ENCODE measurements at places on chromosomes 7 and 10.

DNA sequence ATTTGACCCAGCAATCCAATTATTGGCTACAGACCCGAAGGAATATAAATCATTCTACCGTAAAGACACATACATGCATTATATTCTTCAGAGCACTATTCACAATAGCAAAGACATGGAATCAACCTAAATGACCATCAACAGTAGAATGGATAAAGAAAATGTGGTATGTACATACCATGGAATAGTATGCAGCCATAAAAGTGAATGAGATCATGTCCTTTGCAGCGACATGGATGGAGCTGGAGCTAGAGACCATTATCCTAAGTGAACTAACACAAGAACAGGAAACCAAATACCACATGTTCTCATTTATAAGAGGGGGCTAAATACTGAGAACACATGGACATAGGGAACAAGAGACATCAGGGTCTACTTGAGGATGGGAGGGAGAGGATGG, 44.0 kb downstream of the LMBR1 start:
- DNase-seq, result no peak

DNA sequence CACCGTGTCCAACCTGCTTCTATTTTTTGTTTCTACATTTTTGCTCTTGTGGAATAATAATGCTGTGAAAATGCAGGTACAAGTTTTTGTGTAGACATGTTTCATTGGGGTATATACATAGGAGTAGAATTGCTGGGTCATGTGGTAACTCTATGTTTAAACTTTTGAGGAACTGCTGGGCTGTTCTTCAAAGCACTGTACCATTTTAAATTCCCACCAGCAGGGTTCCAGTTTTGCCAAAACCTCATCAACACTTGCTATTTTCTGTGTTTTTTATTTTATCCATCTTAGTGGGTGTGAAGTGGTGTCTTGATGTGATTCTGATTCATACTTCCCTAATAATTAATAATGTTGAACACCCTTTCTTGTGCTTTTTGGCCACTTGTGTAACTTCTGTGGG, 138.6 kb downstream of the RGS10 start:
- no peak for DNase-seq

- DNase-seq, result no peak
These were observed 24.6 kb downstream of the C7orf33 start for GRCh38 chr7:148615085-148615730.

GRCh38 chr10:82150123-82150900, 275.3 kb downstream of the NRG3 start:
- no peak for DNase-seq

GRCh38 chr10:72461085-72461484, 106.4 kb upstream of the DNAJB12 start:
- no peak for DNase-seq

DNA sequence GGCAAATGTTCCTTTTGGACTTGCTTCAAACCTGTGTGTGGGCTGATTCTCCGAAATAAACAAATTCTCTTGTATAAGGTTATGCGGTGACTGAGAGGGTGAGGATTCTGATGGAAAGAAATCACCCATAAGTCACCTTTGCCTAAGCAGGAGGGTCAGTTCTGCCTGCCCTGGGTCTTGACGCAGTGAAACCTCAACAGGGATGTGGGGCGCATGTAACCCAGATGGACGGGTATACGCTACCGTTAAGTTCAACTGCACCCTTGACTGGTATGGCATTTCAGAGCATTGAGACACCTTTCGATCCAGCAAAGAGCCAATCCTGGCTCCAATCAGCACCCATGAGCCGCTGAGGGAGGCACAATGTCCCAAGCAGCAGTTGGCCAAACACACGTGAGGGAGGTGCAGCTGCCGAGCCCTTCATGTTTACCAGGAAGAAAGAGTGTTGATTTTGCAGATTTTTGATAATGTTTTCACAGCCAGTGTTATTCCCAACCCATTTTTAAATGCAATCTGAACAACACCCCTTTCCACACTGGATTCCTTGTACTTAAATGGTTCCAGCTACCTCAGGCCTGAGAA, 48.1 kb downstream of the SORBS1 start:
- no peak for DNase-seq

GRCh38 chr7:155219947-155220769, 77.5 kb upstream of the INSIG1 start:
- DNase-seq, result no peak

DNA sequence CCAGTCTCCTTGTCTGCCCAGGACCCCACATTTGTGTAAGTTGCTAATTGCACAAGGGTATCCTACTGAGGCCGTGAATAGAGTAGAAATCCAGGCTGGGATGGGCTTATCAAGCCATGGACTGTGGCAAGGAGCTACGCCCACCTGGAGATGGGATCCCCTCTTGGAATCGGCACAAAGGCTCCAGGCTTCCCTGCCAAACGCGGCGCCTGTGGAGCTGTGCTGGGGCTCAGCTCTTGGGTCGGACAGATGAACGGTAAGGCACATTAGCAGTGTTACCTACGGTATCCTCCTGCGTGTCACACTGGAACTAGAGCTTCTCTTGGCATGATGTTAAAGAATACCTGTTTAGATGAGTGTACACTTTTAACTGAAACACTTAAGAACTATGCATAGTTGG, 196.7 kb downstream of the CELF2 start:
- DNase-seq, result no peak

DNA sequence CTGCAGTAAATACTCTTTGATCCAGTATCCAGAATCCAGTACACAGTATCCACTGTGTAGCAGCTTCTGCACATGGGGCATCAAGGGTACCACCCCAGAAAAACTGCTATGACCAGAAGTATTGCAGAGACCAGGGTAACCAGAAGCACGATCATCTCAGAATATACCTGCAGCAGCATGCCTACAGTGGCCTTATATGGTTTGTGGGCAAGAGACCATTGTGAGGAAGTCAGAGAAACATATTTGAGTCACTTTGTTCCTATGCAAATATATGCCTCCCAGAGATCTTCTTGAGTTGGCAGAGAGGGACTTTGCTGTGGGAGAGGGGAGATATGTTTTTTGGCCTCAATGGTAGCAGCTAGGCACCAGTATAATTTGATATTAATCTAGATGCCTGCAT, 206.4 kb upstream of the LRRTM3 start:
- DNase-seq, result no peak

GRCh38 chr10:89217057-89217990, 10.2 kb upstream of the CH25H start:
- DNase-seq, result no peak

GRCh38 chr7:27145165-27145913, 1.9 kb upstream of the HOXA5 start:
- DNase-seq, result no peak

GRCh38 chr7:134547397-134548054, 1.4 kb upstream of the AKR1B15 start:
- no peak for DNase-seq

GRCh38 chr10:84987039-84987438, 658.6 kb downstream of the CCSER2 start:
- no peak for DNase-seq

DNA sequence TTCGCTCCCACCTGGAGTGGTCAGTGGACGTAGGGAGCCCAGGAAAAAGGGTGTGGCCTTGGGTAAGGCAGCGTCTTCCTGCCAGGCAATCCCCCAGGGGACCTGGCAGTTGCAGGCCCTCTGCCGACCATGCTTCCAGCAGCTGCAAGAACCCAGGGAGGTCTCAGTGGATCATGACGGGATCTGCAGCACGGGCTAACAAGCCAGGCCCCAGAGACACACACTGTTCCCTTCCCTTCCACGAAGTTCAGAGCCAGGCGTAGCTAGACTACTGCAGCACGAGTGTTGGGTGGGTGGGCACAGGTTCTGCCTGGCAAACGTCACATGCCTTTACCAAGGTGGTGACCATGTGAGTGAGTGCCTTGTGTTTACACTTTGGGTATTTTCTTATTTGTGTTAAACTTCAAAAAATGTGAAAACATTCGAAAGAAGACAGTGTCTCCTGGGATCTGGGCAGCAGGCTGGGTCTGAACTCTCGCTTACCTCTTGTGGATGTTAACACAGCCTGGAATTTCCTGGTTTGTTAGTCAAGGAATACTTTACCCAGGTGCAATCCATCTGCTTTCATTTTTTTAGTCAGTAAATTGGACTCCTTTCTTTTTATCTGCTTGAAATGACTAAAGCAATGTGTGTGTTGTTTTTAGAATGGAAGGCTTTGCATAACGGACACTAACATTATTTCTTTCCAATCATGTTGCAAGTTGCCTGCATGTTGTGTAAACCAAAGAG, 48.2 kb upstream of the VIPR2 start:
- DNase-seq, result no peak

DNA sequence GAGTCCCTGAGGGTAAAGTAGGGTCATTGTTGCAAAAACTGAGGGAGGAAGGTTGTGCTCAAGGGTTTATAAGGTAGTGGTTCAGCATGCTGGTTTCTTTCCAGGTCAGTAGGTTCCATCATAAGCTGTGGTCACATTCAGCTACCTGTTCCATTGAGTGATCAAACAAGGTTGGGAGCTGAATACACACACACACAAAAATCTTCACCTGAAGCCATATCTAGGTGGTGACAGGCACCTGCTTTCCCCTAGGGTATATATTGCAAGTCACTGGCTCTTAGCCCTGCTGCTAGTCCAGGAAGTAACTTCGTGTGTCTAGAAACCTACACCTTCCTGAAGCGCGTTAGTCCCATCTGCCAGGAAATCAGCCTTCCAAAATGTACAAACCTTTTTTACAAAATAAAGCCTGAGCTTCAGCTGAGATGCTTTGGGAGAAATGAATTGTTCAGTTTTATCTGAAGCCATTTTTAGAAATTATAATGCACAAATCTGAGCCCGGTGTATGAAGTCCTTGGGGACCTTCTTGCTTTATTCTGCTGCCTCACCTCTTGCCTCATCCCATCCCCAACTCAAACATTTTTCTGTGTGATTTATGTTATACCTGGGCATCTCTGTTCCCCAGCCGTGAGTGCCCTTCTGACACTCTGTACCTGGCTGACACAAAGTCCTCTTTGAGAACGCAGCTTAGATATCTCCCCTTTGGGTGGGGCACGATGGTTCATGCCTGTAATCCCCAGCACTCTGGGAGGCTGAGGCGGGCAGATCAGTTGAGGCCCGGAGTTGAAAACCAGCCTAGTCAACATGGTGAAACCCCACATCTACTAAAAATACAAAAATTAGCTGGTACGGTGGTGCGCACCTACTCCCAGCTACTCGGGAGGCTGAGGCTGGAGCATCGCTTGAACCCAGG, 10.6 kb upstream of the LAMTOR4 start:
- no peak for DNase-seq

GRCh38 chr7:22855049-22855392, 32.4 kb upstream of the TOMM7 start:
- no peak for DNase-seq

- peak; percentile 18 for DNase-seq
These were observed 465.1 kb upstream of the ADARB2 start for GRCh38 chr10:2202401-2202800.

- no peak for DNase-seq
These were observed 44.4 kb downstream of the MCU start for GRCh38 chr10:72736176-72736827.

DNA sequence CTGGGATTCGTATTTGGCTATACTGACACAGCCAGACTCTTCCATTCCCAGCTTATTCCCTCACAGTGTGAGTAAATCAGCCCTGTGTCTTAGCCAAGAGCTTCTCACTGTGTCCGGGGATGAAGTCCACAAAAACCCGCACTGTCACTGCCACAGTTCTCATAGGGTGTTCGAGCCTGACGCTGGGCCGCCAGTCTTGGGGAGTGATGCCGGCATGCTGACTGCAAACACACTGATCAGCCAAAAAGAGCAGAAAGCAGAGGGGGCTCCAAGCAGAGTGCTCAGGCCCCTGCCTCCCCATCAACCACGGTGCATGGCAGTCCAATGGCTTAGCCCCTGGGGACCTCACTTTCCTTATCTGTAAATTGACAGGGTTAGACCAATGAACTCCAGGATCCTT, 36.7 kb downstream of the C10orf143 start:
- no peak for DNase-seq

DNA sequence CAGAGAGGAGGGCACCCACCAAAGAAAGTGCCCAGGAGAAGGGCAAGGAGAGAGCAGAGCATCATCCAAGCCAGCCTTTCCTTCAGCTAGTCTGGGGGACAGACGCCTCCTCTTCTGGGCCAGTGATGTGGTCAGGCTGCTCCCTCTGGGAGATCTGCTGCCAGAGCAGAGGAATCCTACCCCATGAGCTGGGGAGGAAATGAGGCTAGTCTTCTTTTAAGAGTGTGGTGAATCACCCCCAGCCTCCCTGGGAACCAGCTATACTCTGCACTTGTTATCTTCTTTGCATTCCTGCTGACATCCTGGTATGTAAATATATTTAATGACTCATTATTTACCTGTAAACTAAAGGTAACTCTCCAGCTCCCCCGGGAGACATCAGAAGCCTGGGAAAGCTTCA, 41.6 kb upstream of the EPHB6 start:
- DNase-seq, result no peak

DNA sequence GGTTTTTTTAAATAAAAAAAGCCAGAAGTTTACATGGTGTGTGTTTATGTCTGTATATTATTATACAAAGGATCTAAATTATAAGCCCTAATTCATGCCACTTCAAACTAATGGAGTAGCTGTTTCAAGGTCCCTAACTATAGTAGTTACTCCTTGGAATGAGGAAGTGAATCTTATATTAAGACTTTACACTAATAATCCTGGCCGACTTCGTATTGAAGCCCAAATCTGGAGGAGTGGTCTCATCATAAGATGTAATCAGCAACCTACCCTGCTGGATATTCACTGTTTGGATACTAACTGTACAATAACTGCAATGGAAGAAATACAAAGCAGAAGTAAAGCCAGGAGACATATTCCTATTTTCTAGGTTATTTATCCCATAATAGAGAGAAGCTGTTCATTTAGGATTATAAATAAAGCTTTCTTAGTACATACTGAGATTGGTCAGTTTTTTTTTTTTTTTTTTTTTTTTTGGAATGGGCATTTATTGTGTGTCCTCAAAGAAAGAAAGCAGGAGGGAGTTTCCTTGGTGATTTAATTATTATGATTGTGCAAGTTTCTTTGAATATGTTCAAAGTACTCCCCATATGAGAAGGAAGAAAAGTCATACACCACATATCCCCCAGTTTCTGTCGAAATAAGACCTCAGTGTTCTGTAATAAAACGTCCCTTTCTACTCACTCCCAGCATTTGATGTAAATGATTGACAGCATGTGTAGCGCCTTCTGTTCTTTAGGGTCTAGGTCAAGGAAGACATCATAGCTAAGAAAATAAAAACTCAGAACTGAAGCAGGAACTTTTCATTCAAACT, 397.8 kb downstream of the EXOC4 start:
- DNase-seq, result peak; percentile 25

- peak; percentile 37 for DNase-seq
These were observed 278.3 kb upstream of the SP8 start for GRCh38 chr7:21064698-21065648.

GRCh38 chr7:100678291-100678984, 4.9 kb downstream of the GNB2 start:
- no peak for DNase-seq

GRCh38 chr7:7829667-7830066, 111.3 kb upstream of the RPA3 start:
- peak; percentile 22 for DNase-seq

- DNase-seq, result no peak
These were observed 1.5 kb downstream of the STOX1 start for GRCh38 chr10:68828833-68829232.

DNA sequence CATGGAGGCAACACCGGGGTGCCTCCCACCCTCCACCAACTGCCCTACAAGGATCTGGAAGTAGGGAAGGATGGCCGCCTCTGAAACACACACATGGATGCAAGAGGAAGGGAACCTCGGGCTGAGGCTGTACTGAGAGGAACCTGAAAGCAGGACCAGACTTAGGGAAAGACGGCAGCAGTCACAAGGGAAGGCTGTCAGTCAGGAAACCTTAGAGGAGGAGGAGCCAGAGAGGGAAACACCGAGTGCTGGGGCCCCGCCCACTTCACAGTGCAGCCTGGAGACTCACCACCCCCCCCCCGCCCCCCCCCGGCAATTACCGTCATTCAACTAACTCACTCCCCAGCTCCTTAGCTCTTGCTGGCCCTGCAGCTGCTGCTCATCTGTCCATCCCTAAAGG, 2.5 kb downstream of the CYREN start:
- DNase-seq, result no peak
